ENCODE measurements at places on chromosomes 3 and 15.

DNA sequence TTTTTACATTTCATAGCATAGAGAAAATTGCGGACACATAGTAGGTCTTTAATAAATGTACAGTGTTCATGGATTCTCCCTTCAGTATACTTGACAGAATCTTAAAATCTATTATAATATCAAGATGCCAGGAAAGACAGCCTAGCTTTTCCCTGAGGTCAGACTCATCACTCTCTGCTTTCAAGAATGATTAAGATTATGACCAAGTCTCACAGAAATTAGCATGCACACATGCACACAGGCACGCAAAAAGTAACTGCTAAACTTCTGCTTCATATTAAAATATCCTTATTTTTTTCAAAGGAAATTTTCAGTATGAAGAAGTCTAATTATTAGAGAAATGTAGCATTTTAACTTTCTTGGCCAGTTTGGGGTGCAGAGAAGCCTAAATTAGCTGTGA, 493.8 kb upstream of the NECTIN3 start:
- no peak for DNase-seq

DNA sequence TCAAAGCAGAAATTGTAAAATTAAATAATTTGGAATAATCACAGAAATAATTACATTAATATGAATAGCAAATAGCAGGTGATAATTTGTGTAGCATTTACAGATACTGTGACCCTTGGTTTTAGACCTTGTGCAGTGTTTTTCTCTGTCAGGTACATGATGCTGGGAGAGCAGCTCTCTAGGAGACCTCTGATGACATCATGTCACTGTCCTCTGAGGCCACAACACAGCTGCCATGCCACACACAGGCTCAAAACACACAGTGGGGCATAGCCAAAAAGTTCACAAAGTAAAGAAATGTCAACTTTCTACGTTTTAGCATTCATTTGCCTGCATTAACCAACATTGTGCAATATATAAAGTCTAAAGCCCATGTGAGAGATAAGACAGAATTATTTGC, 71.8 kb upstream of the ZBTB20 start:
- DNase-seq = no peak

DNA sequence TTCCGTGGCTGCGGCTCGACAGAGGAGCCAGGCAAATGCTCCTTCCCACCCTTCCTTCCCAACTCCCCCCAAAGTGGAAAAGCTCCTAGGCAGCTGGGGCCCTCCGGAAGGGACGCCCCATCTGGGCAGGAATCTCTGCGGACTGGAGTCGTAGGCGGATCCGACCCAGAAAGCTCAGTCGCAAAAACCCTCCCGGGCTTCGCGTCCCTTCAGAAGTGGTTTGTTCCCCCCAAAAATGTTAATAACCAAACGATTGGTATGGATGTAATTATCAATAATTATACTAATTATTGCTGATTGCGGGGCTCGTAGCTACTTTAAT, 3.8 kb downstream of the RNU6-1 start:
- DNase-seq = no peak

GRCh38 chr3:67015702-67016484, 17.8 kb downstream of the KBTBD8 start:
- no peak for DNase-seq

DNA sequence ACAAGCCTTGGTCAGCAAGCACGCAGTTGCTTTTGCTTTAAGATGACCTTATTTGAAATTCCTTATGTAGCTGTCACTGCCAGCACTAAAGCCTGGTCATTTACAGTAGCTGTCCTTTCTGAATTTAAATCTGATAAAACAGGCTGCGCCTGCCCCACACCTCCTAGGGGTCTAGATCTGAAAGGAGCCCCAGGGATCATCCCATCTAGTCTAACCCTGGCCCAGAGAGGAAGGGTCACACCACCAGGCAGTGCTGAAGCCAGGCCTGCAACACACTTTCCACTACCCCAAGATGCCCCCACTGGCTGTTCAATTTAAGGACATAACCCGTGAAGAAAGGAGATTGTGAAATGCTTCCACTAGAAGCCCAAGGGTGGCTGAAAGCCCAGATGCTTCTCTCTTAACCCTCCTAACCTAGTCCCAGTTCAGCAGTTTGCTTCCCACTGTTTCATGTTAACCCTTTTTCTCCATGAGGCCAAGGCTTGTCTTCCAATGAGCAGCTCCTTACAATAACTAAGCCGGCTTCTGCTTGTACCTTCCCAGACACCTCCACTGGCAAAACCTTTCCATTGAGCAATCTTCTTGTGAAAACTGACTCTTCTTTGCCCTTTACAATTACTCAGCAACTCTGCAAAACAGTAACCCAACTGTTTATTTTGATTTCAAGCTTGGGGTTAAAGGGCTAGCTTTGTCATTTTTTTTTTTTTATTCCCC, 198.9 kb upstream of the LPP start:
- DNase-seq = peak; percentile 52

- no peak for DNase-seq
These were observed 695.9 kb downstream of the OTOL1 start for GRCh38 chr3:162192340-162193029.

DNA sequence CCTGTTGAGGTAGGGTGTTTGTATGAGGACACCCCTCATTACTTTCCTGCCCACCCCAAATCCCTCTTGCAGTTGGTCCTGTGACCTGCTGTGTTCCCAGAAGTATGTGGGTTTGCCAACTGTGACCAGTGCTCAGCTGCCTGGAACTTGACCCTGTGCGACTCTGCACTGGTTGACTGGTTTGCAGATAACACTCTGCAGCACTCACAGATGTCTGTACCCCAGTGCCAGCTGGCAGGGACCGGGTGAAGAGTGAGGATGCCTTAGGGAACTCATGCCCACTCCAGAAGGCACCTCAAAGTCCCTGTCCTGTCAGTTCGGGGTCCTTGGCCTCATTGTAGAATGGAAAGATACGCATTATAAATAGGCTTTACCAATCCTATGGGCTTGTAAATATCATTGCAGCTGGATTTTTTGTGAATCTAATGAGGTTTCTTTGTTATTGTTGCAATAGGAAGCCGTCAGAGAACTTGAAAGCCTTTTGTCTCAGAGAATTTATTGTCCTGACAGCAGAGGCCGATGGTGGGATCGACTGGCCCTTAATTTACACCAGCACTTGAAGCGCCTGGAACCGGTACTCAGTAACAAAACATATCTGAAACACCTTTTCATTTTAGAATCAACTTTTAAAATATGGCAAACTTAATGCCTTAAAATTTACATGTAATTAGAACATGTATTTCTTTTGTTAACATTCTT, 18.2 kb downstream of the FAN1 start:
- no peak for DNase-seq

- no peak for DNase-seq
These were observed 53.0 kb downstream of the KLHL6 start for GRCh38 chr3:183502237-183503181.

DNA sequence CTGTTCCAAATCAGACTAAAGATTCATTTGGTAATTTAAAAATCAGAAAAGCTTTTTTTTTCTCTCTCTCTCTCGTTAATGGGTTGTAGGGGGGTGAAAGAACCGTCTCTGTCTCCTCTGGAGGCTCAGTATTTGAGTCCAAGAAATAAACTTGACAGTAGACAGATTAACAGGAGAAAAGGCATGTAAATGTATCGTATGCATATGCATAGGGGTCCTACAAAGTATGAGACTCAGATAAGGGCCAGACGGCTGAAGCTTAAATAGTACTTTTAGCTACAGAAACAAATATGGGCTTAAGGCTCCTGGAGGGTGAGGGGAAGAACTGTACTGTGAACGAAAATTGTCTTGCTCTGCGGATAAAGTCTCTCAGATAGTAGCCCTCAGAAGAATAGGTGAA, 42.4 kb downstream of the PIK3CA start:
- DNase-seq = no peak

DNA sequence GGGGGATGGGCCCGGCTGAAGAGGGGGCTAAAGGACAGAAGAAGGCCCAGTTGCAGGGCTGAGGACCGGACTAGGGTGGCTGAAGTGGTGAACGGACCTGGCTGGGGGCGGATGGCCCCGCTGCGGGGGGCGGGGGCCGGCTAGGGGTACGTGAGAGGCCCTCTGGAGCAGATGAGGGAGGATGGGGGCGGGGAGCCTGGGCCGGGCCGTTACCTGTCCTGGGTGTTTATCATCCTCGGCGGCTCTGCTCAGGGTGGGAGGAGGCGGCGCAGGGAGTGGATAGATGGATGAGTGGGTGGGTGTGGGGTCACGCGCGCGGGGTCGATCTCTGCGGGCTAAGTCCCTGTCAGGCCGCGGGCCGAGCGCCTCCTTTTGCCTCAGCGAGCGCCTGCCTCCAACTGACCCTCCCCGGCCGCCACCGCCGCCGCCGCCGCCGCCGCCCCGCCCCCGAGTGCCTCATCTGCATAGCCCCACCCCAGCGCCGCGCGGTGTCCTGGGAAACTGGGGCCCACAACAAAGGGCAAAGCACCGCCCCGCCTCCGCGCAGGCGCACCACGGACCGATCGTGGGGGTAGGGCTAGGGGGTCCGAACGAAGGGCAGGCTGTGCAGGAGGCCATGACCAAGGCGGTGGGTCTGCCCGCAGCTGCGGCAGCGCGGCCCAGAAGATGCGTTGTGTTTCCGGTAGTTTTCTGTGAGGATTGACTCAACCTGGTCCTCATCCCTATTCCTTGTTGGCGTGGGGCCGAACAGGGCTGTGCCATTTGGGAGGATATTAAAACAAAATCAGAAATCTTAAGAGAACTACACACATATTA, 72.4 kb downstream of the RBPMS2 start:
- DNase-seq = peak; percentile 26

Data from AG04449 (cell line).